ENCODE measurements at places on chromosomes 2 and 18.

DNA sequence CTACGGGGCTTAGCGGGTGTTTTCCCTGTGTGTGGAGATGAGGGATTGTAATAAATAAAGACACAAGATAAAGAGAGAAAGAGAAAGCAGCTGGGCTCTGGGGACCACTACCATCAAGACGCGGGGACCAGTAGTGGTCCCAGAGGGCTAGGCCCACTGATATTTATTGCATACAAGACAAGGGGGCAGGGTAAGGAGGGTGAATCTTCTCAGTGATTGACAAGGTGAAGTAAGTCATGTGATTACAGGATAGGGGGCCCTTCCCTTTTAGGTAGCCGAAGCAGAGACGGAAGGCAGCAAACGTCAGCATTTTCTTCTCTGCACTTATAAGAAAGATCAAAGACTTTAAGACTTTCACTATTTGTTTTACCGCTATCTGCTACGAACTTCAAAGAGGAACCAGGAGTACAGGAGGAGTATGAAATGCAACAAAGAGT is 4.5 kb upstream of the GAL3ST2 start:
- peak; percentile 47 for DNase-seq

DNA sequence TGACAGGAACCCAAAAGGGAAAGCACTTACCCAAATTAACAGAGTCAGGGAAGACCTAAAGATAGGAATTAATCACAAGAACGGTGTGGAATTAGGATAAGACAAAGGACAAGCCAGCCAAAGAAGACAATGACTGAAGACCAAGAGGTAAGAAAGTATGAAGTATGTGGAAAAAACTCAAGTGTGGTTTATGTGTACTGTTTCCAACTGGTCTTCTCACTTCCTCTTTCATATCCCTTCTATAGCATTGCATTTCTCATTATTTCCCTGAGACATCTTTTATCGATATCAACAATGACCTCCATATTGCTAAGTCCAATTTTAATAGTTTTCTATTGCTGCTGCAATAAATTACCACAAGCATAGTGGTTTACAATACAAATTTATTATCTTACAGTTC is 313.5 kb upstream of the SLC39A10 start:
- DNase-seq, result no peak

DNA sequence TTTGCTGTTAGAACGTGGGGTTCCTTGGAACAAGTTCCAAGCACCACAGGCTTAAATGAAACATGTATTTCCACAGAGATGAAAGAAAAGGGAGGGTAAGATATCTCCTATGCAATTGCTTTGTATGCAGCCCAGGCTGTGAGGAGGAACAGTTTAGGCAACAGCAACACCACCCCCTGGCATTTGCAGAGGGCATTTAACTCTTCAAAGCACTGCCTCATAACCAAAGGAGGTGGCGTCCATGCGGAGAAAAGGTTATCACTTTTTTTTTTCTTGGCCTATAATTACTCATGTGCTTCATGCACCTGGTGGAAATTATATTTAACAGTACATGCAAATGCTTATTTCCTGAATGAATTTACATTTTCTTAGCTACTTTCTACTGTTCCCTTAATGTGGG is 286.0 kb downstream of the LPIN1 start:
- no peak for DNase-seq

GRCh38 chr2:168252976-168253375 is 5.6 kb upstream of the STK39 start:
- no peak for DNase-seq

- DNase-seq, result no peak
Measured at GRCh38 chr2:26043862-26044696, 10.2 kb downstream of the RAB10 start.

GRCh38 chr2:172408143-172408766 is 19.1 kb upstream of the ITGA6 start:
- no peak for DNase-seq

GRCh38 chr2:225037415-225038230 is 4.6 kb downstream of the DOCK10 start:
- DNase-seq, result peak; percentile 68

DNA sequence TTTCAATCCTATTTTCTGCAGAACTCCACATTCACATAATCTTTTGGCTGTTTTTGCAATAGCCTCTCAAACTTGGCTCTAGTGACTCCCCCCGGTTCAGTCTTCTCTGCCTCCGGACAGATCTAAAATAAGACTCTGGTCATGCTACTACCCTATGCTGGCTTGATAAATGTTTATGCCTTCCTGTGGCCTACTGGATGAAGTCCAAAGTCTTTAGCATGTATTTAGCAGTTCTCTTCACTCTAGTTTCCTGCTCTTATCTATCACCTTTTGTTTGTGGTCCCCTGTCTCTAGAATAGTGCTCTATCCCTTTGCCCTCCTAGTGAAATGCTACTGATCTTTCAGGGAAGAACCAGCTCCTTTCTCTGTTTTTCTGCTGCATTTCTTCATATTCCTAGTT is 14.4 kb downstream of the ADCYAP1 start:
- DNase-seq, result no peak

DNA sequence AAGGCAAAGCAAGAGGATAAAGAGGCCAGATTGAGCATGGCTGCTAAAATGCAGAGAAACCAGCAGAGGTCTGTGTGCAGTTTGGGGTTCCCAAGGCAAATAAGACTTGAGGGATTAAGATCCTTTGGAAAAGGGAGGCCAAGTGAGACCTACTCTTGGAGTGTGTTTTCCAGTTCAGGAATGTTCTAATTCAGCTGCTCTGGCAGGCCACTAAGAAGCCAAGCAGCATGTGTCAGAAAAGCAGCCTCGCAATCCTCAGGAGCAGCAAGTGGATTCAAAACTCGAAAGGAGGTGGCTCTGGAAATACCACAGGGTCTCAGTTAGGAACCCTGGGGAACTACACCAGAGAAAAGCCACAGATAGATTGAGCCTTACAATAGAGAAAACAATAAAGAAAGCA is 569.2 kb downstream of the METTL4 start:
- DNase-seq, result no peak

DNA sequence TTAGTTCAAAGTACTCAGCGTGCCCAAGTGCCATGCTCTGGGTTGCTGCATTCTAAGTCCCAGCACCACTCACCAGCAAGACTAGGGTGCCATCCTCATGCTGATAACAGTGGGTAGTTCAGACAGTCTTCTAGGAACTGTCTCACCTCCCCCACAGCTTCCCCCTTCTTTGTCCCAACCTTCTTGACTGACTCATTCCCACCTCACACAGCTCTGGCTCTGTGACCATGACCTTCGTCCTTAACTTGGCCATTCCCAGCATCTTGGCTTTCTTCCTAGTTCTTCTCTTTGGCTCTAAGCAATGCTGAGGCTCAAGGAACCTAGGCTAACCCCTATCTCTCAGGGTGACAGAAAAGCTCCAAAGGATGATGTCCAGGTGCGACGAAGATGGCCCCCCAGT is 20.0 kb upstream of the CXCR4 start:
- DNase-seq, result no peak

GRCh38 chr2:198691236-198691635 is 766.5 kb downstream of the SATB2 start:
- no peak for DNase-seq

- no peak for DNase-seq
Measured at GRCh38 chr2:60163691-60164090, 389.8 kb downstream of the BCL11A start.

DNA sequence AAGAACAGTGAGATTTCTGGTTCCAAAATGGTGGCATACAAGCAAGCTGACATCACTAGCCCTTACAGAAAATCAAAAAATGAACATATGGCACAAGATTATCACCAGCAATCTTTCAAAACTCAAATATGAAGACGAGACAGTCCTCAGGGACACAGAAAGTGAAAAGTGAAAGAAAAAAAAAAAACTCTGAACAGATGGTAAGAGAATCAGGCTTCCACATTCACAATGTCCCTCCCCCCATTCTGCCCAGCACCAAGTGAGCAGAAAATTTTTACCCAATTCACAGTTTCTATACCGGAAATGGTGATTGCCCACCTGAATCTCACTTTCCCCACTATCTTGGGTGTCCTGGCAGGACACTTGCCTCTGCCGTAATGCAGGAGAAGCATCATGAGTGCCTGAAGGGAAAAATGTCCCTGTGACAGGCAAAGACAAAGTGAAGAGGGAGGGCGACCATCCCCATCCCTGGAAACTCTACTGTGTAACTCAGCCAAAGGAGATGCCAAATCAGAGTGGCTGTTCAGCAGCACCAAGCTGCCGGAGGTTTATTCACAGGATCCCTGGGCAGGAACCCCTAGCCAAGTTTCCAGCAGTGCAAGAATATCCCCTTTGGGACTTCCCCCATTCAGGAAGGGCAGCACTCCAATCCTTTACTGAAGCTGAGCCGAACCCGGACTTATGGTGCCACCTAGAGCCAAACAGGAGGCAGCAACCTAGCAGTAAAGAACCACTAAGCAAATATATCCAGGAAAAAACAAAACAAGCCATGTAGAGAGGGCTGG is 312.2 kb downstream of the LRATD1 start:
- DNase-seq, result no peak

DNA sequence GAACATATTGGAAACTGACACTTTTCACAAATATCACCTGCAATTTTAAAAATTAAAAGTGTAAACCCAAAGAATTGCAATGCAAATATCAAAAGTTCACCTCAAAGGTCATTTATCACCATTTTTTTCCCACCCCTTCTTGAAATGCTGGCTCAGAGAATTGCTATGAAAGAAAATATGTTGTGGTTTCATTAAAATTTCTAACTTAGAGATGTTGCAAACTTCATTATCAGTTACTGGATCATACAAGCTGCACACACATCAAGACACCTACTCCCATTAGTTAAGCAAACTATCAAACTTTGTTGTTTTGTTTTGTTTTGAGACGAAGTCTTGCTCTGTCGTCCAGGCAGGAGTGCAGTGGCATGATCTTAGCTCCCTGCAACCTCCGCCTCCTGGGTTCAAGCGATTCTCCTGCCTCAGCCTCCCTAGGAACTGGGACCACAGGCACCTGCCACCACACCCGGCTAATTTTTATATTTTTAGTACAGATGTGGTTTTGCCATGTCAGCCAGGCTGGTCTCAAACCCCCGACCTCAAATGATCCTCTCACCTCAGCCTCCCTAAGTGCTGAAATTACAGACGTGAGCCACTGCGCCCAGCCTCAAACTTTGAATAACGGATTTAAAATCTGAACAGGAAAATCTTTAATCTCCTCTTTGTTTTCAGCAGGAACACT is 37.0 kb downstream of the STK39 start:
- DNase-seq, result no peak

DNA sequence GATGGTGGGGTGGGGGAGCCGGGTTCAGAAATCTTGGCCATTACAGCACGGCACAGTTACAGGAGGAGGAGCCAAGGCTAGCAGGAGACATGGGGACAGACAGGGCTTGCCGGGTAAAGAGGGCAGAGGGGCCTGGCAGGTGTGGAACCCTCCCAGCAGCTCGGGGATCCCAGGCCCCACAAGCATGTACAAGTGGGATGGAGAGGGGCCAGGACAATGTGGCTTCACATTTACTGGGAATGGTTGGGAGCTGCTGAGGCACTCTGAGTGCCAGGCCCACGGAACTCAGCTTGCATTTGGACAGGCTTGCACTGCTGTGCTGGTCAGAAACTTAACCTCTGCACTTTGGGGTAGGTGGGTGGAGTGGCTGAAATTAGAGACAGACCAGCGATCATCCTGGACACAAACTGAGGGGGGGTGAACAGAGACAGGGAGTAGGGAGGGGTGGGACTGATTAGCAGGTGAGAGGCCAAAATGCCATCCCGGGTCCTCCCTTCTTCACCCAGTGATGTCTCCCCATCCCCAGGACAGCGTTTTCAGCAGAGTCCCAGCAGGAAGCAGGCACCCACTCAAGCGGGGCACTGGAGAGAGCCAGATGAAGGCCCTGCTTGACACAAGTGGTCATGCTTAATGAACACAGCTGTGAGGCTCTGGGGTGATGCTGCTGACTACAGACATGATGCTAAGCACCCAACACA is 9.6 kb downstream of the PER2 start:
- no peak for DNase-seq

DNA sequence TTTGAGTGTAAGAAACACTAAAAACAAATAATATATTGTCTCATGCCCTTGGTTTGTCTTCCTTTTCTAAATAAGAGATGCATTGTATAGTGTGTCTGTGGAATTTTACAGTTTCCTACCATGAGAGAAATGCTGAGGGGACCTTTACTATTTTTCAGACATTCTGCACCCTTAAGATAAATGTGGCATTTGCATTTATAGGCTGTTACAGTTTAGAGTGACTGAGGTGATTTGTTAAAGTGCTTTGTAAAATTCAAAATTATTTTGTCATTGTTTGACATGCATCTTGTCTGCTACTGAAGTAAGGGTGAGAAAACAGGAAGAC is 78.9 kb upstream of the ZSWIM2 start:
- no peak for DNase-seq

GRCh38 chr2:134021830-134022524 is 231.9 kb upstream of the MGAT5 start:
- DNase-seq, result no peak
